Activated CD8-positive, alpha-beta memory T cell treated with anti-CD3 and anti-CD28 coated beads, Interleukin-2, amount 50 U/mL, for 4 hours (primary cell): ENCODE measurements at places on chromosomes 1 and 21.

GRCh38 chr1:104991702-104992101 is 1242.0 kb downstream of the AMY1C start:
- no peak for DNase-seq

DNA sequence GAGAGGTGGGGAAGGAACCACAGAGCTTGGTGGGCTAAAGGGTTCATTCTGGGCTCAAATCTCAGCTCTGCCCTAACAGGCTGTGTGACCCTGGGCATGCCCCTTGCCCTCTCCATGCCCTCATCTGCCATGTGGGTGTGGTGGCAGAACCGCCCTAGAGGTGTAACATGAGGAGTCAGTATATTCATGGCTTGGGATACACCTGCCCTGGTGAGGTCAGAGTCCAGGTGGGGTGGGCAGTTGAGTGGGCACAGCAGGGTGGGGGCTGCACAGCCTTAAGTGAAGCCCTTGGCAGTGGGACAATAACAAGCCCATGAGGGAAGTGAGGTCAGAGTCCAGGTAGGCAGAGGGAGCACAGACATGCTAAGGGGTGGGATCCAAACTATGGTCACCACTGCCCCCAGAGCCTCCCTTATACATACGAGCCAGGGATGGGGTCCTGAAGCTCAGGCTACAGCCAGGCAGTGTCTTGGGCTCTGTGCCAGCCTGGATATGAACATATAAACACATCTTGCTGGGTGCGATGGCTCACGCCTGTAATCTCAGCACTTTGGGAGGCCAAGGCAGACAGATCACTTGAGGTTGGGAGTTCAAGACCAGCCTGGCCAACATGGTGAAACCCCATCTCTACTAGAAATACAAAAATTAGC is 59.0 kb upstream of the EFHD2 start:
- DNase-seq: no peak

DNA sequence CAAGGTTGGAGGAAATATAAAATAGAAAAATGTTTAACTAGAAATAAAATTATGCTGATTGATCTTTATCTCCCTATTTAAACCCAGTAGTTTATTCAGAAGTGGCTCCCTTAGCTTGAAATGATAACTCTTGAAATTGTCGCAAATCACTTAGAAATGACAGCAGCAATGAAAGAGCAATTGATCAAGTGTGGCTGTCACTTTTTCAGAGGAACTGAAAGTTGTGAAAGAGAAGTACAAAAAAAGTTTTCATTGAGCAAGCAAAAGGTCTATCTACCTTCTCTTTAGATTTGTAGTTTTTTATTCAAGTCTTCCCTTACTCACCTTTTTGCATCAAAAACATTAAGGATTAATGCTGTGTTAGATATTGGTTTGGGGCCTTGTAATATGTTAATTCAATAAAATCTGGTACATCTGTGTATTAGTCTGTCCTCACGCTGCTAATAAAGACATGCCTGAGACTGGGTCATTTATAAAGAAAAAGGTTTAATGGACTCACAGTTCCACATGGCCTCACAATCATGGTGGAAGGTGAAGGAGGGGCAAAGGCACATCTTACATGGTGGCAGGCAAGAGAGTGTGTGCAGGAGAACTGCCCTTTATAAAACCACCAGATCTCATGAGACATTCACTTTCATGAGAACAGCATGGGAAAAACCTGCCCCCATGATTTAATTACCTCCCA is 48.3 kb downstream of the LRRC8C start:
- DNase-seq: no peak

DNA sequence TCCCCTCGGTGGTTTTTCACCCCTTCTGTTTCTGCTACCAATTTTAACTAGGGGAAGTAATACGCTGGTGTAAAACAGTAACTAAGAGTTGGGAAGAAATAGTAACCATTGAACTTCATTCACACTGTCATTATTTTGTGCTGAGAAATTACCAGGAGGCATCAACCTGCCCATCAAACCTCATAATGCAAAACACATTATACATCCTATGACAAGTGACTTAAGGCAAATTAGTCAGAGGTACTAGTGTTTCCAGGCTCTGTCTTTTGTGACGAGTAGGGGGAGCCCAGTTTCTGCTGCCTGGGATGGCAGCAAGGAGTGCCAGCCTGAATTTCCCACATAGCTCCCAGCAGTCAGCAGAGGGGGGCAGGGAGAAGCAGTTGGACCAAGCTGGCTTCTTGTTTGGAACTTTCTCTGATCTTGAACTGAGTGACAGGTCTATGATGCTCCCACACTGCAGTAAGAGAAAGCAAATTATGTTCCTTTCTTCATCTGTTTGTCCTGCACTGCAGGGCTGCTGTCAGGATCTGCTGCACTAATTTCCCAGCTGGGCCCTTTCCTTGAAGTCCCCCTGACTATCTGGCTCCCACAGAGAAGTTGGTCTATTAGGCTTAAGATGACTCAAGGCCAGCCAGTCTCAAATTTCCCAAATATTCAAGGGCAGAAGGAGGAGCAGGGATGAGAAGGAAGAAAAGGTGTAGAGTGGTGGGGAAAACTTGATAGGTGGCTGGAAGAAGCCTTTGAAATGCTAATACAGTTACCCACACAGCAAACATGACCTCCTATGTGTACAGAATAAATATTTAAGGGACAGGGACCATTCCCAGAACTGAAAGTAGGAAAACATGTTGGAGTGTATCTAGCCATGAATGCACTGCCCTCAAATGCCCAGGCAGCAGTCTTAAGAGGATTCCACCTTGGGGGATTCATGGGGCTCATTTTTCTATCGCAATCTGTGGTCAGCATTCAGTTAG is 322.8 kb downstream of the SEC16B start:
- no peak for DNase-seq

DNA sequence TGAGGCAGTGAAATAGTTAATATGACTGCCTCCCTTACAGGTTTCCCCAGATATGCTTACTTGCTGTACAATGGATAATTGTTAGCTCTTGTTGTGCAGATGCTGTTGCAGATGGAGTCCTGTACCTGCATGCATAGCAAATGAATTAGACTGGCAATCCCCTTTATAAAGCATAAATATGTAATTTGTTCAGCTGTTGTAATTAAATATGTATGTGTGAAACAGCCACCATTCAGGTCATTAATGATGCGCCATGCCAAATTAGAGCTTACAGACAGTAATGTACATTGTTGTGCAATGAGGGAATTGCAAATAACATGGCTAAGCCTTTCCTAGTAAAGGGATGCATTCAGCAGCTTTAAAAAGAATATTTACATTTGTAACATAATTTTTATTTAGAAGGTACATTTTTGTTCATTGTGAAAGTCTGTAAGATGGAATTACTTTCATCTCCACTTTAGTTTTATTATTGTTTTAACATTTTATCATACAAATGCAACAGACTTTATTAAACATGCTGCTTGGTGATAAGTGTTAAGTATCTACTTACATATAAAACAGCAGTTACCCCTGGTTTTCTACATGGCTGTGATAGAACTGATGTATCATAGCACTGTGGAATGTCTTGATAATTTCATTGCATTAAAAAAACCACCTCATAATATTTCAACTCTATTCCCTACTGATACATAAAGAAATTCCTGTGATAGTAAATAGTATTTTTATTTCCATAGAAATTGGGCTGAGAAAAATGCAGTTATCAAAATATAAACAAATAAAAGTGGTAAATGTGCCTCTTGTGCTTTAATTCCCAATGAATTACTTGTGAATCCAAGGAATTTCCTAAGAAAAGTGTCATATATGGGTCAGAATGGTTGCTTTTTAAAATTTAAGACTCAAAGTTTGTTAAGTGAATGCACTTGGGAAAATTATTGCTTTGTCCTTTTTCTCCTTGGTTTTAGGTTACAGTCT is 99.0 kb downstream of the NFIA start:
- DNase-seq: no peak
